Activated CD8-positive, alpha-beta memory T cell treated with anti-CD3 and anti-CD28 coated beads for 1 hour (primary cell): ENCODE measurements at places on chromosomes 5 and 9.

DNA sequence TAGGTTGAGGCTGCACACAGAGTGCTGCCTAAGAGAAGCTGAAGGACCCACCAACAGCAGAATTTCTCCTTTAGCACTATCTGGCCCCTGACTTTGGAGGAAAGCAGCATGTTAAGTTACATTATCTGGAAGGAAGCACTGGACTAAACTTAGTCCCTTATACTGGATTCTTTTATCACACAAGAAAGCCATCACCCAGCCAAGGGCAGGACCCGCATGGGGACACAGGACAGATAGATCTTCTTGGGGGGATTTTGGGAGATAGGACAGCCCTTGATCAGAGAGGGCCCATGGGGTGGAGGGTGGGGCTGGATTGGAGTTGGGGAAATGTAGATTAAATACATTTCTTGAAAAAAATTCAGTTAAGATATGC is 14.4 kb downstream of the ANKRD33B start:
- no peak for DNase-seq

DNA sequence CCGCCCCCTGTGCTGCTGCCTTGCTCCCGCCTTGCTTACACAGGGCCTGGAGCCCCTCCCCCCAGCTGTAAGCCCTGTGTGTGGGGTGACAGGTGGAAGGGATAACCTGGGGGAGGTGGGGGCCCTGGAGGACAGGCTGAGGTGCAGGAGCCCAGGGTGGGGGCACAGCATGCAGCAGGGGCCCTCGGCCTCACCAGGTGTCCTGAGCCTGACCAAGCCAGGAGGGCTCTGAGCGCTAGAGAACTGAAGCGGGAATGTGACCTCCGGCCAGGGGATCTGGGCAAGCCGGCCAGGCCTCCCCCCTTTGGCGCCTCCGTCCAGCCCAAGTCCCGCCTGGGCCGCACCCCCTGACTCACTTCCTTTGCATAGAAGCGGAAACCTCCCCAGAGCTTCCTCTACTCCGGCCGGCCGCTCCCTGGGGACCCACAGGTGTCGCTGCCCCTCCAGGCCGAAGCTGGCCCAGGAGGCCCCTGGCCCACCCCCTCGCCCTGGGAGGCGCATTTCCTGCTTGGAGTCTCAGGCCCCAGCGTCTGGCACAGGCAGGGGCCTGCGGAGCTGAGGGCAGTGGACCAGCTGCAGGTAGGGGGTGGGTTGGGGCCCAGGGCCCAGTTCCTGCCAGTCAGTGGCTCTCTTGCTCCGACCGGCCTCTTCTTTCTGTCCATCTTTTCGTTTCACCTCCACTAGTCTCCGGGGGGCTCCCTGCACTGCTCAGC is at the start of gene TOR4A:
TSS of gene TOR4A (plus strand) at position 398 of the 713 bp plus-strand sequence. CDS start 964 bp downstream, outside the sequence.
- DNase-seq: no peak

DNA sequence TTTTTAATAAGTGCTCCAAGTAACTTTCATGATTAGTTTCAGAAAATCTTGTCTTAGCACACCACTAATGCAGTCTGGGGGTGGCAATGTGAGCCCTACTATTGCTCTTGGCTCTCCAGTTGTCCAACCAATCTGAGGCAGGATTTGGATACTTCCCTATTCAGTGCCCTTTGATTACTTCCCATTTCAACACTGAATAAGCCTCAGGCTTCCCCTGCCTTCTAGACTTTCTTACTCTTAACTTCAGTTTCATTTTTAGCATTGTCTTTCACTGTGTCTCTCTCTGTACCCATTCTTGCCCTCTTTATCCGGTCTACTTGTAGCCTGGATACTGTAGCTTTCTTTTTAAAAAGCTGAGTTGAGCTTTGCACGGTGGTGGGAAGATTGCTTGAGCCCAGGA is 186.1 kb downstream of the C9orf152 start:
- no peak for DNase-seq

DNA sequence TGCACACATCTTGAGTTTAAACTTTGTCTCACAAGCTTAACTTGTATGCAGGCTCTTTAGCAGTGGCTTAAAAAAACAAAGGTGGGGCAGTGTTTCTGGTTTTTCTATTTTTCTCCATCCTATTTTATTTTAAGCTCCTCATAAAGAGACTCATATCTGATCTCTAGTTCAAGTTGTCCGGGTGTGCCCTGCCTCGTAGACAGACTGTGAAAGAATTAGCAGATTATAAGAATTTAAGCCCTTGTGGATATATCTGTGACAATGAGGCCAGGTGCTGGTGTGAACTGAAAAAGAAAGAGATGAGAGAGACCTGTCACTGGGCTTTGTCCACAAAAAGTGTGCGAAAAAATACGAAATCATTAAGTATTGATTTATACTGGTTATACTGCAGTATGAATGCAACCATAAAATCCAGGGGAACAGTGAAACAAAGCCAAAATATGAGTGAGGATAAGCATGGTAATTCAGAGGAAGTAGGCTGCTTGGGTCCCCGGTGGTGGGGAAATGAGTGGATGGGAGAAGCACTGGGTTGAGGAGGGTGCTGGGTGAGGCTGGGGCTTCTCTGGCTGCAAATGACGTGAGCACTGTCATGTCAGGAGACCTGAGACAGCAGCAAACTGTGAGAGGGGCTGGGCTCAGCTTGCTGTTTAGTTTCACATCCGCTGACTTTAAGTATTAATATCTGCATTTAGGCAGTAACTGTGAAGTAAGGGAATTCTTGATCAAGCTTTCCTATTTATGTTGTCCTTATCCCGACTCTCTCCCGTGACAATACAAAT is 179.7 kb upstream of the ANKRD55 start:
- DNase-seq: no peak

DNA sequence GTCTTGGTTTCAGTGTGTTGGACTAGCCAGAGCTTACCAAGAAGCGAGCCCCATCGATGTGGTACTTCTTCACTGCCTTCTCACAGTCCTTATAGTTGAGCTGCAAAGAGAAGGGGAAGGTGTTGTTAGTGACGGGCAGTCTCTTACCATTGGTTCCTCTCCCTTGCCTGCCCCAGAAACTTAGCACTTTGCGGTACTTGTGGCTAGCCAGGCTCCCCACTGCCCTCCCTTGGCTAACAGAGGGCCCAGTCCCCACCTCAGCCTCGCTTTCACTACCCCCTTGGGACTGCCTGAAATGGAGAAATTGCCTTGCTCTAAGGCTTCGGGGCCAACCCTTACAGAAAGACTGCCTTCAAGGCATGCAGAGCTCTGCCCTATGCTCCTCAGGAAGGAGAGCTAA is 4.3 kb downstream of the LCP2 start:
- DNase-seq: no peak

- DNase-seq: no peak
Measured at GRCh38 chr5:159916841-159917761, 819 bp downstream of the ADRA1B start.

- DNase-seq: no peak
Measured at GRCh38 chr5:95901676-95902627, 59.7 kb downstream of the ELL2 start.

DNA sequence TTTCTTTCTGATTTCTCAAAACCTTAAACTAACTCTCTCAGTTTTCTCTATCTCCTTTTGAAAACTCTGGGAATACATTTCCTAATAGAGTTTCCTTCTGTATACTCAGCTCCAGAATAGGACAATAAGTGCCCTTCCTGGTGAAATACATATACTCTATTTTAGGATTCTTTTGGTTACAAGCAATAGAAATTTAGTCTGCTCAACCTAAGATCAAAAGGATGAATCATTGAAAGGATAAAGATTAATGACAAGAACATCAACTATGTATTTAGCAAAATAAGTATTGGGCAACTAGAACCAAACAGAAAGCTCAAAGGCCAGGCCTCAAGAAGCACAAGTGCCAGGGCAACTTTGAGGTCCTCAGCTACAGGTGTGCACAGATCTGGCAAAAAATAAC is 127.1 kb downstream of the ADAMTSL1 start:
- no peak for DNase-seq

- DNase-seq: no peak
Measured at GRCh38 chr9:93099551-93100275, 3.7 kb downstream of the CARD19 start.

GRCh38 chr5:77301447-77301883 is 91.0 kb downstream of the PDE8B start:
- DNase-seq: no peak

DNA sequence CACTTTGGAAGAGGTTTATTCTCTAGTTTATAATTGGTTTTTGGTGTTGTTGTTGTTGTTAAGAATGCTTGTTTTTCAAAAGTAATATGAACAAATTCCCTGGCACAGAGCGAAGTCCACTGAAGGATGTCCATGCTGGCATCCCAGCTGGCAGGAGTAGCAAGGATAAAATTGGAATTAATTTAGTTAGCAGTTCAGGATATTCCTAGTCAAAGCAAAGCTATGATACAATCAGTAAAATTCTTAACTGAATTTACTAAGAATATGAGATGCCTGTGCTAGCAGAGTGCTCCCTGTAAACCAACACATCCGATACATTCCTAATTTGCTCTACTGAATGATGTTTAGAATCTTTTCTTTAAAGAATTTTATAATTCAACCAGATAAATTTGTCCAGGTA is 161.4 kb downstream of the FANCC start:
- DNase-seq: no peak

GRCh38 chr9:34036625-34037024 is 12.1 kb downstream of the UBAP2 start:
- no peak for DNase-seq

GRCh38 chr5:124736082-124736804 is 10.2 kb downstream of the ZNF608 start:
- no peak for DNase-seq

- no peak for DNase-seq
Measured at GRCh38 chr5:178490935-178491652, 99.1 kb downstream of the COL23A1 start.
